ENCODE measurements at places on chromosomes 5 and 9.
A peak's percentile ranks its signal among the peaks of the same experiment; 100 is the strongest.

GRCh38 chr5:18465833-18466681, 831.8 kb downstream of the TAF11L14 start:
- DNase-seq = peak; percentile 75

DNA sequence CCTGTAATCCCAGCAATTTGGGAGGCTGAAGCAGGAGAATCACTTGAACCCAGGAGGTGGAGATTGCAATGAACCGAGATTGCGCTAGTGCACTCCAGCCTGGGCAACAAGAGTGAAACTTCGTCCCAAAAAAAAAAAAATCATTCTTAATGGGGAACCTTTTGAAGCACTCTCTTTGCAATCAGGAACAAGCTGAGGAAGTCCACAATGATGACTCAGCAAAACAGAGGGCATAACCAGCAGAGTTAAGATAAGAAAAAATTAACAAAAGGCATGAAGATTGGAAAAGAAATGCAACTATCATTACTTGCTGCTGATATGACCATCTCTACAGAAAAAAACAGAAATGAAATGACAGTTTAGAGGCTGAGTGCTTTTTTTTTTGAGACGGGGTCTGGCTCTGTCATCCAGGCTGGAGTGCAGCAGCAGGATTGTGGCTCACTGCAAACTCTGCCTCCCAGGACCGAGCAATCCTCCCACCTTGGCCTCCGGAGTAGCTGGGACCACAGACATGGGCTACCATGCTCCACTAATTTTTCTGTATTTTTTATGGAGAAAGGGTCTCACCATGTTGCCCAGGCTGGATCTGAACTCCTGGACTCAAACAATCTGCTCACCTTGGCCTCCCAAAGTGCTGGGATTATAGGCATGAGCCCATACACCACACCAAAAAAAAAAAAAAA, 88.0 kb downstream of the FNBP1 start:
- no peak for DNase-seq

- DNase-seq = no peak
These were observed 199.0 kb upstream of the TARS1 start for GRCh38 chr5:33241802-33242201.

DNA sequence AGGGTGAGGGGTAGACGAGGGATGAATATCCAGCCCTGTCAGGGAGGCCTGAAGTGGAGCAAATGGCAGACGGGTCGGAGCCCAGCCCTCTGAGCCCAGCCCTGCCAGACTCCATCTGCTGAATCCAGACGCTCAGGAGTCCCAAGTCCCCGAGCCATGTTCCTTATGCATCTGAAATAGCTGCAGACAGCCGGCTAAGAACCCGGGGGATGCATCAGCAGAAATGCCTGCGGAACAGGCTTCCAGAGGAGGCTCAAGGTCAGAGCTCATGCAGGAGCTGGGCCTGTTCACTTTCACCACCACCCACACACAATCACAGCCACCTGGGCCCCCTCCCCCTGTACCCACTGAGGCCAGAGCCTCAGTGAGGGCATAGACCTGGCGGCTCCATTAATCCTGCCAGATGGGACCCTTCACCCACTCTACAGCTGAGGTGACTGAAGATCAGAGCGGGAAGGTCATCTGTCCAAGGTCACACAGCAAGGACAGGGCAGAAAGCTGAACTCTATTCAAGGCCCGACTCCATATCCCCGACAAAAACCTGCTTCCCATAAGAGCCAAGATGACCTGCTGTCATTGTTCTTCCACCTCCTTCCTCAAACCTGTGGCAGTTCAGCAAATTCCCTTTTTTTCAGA, 24.4 kb upstream of the AKNA start:
- DNase-seq = no peak

GRCh38 chr9:123948286-123948685, 18.4 kb upstream of the DENND1A start:
- DNase-seq = no peak

GRCh38 chr5:174951151-174951780, 226.9 kb downstream of the MSX2 start:
- peak; percentile 68 for DNase-seq

DNA sequence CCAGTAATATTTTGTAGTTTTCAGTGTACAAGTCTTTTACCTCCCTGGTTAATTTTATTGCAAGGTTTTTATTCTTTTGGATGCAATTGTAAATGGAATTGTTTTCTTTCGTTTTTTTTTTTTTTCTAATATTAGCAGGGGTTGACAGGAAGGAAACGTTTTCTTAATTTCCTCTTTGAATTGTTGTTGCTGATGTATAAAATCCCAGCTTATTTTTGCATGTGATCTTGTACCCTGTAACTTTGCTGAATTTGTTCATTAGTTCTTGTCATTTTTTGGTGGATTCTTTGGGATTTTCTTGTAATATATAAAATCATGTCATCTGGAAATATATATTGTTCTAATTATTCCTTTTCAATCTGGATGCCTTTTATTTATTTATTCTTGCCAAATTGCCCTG, 65.0 kb upstream of the ANKH start:
- DNase-seq = no peak

DNA sequence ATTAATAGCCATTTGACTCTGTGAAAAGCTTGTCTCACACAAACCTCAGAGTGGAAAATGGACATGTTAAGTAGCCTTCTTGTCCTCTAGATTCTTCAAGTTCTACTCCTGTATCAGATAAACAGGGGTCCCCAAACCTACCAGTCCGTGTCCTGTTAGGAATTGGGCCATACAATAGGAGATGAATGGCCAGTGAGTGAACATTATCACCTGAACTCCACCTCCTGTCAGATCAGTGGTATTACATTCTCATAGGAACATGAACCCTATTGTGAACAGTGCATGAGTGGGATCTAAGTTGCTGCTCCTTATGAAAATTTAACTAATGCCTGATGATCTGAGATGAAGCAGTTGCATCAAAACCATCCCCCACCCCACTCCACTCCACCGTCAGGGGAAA, 136.3 kb downstream of the TMEM232 start:
- no peak for DNase-seq

DNA sequence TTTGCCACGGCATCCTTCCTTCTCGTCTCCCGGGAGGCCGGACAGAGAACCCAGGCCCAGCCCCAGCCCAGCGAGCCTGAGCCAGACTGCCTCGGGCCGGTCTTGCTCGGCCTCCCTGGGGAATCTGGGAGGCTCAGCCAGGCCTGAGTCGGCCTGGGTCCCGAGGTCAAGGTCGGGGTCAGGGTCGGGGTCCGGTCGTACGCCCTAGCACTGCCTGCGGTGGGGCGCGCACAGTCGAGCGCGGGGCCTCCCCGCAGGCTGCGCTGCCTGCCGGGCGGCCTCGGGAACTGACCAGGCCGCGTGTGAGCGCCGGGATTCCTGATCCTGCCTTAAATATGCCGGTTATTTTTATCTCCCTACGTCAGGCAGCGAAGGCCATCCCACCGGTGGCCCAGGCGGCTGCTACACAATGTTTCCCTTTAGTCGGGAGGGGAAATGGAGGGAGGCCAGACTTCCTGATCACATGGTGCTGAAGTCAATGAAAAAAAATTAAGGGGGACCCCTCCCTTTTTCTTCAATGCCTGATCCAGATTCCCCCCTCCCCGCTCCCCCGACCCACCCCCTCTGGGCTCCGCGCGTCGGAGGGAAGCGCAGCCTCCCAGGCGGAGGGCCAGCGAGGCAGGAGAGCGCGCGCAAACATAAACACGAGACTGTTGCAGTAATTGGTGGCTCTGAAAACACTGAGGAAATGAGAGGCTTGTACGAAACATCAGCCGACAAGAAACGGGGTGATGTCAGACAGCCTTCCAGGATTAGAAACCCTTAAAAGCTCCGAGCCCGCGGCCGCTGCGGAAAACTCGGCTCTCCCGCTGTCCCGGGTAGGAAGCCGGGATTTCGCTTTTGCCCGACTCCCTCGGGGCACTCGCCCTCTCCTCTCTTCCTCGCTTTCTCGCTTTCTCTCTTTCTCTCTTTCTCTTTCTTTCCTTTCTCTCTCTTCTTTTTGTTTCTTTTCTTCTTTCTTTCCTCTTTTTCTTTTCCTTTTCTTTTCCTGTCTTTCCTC, 148.2 kb upstream of the KLF4 start:
- DNase-seq = peak; percentile 79

- DNase-seq = no peak
These were observed 135.1 kb upstream of the TNFAIP8 start for GRCh38 chr5:119220576-119221197.

GRCh38 chr9:68492806-68493205, 47.9 kb downstream of the TMEM252 start:
- DNase-seq = no peak

GRCh38 chr5:137316346-137316736, 182.8 kb downstream of the SPOCK1 start:
- DNase-seq = no peak

GRCh38 chr5:160800375-160801275, 51.4 kb downstream of the ATP10B start:
- no peak for DNase-seq

GRCh38 chr9:20980832-20981455, 50.5 kb downstream of the HACD4 start:
- no peak for DNase-seq

GRCh38 chr9:136204838-136205706, at the start of gene LHX3:
TSS of gene LHX3 (minus strand) at chr9:136205128. CDS start at chr9:136205012, 116 bp downstream.
- DNase-seq = no peak

- no peak for DNase-seq
These were observed 10.1 kb upstream of the THG1L start for GRCh38 chr5:157721159-157721558.

DNA sequence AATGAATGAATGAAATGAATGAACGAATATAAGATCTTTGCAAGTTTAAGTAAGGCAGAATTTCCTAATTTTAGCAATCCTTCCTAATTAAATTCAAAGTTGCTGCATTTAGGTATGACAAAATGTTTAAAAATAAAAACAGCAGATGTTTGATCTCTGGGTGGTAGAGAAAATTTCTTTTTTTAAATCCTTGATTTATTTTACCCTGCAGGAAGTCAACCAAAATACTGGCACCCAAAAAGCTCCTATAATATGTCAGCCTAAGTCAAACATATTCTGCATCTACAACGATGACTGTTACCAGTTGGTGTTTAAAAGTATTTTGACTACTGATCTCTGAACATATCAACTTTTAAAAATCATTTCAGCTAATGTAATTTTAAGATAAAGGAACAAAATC, 58.4 kb downstream of the TTC39B start:
- no peak for DNase-seq

DNA sequence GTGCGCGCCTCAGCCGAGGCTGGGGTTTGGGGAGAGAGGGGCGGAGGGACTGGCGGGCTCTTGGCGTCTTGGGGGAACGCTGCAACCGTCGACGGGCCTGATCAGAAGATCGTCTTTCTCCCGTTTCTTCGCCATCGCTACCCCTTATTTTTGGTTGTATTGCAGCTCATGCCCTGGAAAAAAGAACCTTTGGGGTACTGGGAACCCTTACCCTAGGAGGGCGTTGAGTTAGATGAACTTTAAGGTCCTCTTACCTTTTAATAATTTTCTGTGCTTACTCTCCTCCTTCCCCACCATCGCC, 719 bp downstream of the PAIP2 start:
- no peak for DNase-seq

DNA sequence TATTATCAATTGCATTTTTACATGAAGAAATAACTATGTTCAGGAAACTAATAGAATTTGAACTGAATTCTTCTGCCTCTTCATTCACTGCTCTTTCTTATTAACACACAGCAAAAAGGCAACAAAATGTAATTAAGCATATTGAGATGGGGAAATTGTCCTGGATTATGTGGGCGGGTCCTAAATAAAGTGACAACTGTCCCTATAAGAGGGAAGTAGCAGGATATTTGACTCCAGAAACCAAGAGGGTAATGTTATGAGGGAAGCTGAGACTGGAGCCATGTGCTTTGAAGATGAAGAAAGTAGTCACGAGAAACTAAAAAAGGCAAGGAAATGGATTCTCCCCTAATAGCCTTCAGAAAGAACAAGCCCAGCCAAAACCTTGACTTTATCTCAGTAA, 311.2 kb upstream of the PIK3R1 start:
- no peak for DNase-seq

DNA sequence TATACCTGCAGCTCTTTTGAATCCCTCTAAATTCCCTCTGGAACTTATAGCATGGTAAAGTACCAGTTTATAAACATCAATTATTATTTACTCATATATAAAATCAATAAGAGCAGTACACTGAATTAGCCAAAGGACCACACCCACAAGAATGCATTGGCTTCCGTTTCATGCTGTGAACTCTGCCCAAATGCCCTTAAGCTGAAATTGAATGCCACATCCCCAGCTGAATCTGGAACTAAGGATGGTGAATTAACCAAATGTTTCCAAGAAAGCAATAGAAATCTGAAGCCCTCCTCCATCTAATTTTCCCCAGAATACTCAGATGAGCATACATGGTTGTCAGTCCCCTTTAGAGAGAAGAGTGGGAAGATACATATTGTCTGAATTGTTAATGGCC, 436.4 kb upstream of the FTMT start:
- no peak for DNase-seq

GRCh38 chr9:70420441-70421271, 6.2 kb upstream of the KLF9 start:
- DNase-seq = peak; percentile 92

GRCh38 chr5:148740966-148741742, 85.3 kb upstream of the ADRB2 start:
- no peak for DNase-seq

DNA sequence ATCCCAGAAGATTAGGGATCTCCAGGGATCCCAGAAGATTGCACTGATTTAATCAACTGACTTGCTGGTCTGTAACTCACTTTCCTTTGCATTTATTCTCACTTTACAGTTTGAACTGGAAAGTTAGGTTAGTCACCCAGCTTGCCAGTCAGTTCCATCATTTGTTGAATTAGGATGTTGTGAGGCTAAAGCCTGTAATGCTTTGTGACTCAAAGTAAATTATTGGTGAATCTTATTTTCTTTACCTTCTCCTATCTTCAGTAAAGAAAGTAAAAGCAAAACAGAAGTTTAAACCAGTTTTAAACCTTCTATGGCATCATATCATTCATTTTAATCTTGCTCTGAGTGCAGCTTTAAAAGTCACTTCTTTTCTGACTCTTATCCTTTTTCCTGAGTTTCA, 85.8 kb downstream of the SLC44A1 start:
- no peak for DNase-seq

DNA sequence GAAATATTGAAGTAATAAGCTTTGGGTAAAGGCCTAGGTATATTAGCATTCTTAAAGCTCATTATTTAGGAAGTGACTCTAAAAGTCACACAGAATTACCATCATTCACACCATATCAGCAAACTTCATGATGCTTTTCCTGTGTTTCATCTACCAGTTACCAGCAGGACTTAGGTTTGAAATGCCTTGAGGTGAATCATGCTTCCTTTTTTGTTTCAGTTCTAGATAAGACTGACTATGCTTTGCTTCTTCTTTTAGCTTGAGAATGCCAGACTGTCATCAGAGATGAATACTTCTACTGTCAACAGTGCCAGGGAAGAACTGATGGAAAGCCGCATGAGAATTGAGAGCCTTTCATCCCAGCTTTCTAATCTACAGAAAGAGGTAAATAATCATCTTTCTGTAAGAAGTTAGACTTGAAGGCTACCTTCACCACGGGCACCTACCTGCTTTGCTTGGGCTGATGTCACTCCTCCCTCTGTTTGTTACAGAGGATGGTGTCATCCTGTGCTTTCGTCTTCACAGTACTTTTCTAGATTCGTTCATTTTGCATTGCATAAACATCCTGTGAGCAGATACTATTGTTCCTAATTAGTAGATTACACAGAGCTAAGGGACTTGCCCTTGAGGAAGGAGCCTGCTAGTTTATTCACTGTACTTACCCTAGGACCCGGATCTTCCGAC, 34.7 kb downstream of the LMNB1 start:
- DNase-seq = no peak

- DNase-seq = no peak
These were observed 92.1 kb downstream of the PIP5K1B start for GRCh38 chr9:68797116-68797515.

GRCh38 chr9:32424616-32425015, 40.2 kb downstream of the ACO1 start:
- no peak for DNase-seq

GRCh38 chr9:115604831-115605483, 487.0 kb upstream of the TNC start:
- no peak for DNase-seq
